A549 treated with GW870086 at 1 μM for 4 hours (cell line): ENCODE measurements at places on chromosomes 12 and 14. TPM values are rescaled to one million over a fixed set of nuclear protein-coding genes. Genes with fewer than 3 reads are reported as not detected.

KIF5A gene
- total RNA-seq: 0.19 to 0.48 TPM (median 0.29 TPM) in 5 replicates

DTX1 gene
- 0.41 to 0.56 TPM (median 0.50 TPM) in 5 replicates for total RNA-seq

PKP2 gene
- 4.9 to 6.1 TPM (median 5.8 TPM) in 5 replicates for total RNA-seq

ABHD4 gene
- 49.4 to 53.0 TPM (median 50.4 TPM) in 5 replicates for total RNA-seq

SMIM41 gene
- total RNA-seq: not detected in 5 replicates

FGF23 gene
- total RNA-seq: not detected in 5 replicates

PLEKHG7 gene
- total RNA-seq: 0.07 TPM in 1 of 5 replicates, not detected in the others

TMEM260 gene
- 3.7 to 5.8 TPM (median 4.3 TPM) in 5 replicates for total RNA-seq

SOAT2 gene
- 0.06 to 0.44 TPM (median 0.40 TPM) in 5 replicates for total RNA-seq

PSMC6 gene
- 79.8 to 110 TPM (median 86.4 TPM) in 5 replicates for total RNA-seq

PRH2 gene
- total RNA-seq: not detected in 5 replicates

ARHGEF40 gene
- 7.8 to 13.1 TPM (median 9.5 TPM) in 5 replicates for total RNA-seq

HOXC9 gene
- 9.4 to 15.9 TPM (median 11.8 TPM) in 5 replicates for total RNA-seq

SMCO2 gene
- 0.12 TPM in 1 of 5 replicates, not detected in the others for total RNA-seq

TAS2R20 gene
- 0.09 to 0.21 TPM in 2 of 5 replicates, not detected in the others for total RNA-seq

SCNN1A gene
- 12.4 to 15.8 TPM (median 13.7 TPM) in 5 replicates for total RNA-seq

STAB2 gene
- total RNA-seq: not detected in 5 replicates

TAS2R7 gene
- total RNA-seq: not detected in 5 replicates

KIAA0586 gene
- 6.0 to 10.6 TPM (median 9.2 TPM) in 5 replicates for total RNA-seq

KRT78 gene
- total RNA-seq: 0.06 to 0.25 TPM in 2 of 5 replicates, not detected in the others

ADAMTS20 gene
- total RNA-seq: not detected in 5 replicates

ENDOU gene
- not detected in 5 replicates for total RNA-seq

INSM2 gene
- 0.03 to 0.11 TPM (median 0.05 TPM) in 3 of 5 replicates, not detected in the others for total RNA-seq

SCN8A gene
- total RNA-seq: 1.2 to 1.7 TPM (median 1.5 TPM) in 5 replicates

AICDA gene
- total RNA-seq: 0.13 to 0.34 TPM (median 0.23 TPM) in 4 of 5 replicates, not detected in the other
